ENCODE measurements at places on chromosomes 3 and 15.
A peak's percentile ranks its signal among the peaks of the same experiment; 100 is the strongest.

GRCh38 chr15:80645494-80646065 is 49.5 kb upstream of the ABHD17C start:
- DNase-seq, result peak; percentile 12

DNA sequence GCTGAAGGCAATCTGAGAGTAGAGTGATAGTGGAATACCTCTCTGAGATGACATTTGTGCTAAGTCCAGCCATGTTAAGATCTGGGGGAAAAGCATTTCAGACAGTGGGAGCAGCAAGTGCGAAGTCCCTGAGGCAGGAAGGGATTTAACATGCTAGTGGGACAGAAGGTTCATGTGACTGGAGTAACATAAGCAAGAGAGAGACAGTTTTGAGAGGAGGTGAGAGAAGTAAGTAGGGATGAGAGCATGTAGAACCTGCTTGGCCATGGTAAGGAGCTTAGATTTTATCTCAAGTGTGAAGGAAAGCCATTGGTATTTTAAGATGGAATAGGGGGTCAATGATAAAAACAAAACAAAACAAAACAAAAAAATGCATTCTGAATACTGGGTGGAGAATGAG is 358.6 kb upstream of the KCNH8 start:
- DNase-seq, result no peak

GRCh38 chr3:42902257-42902656 is 3.7 kb upstream of the ZNF662 start:
- no peak for DNase-seq

DNA sequence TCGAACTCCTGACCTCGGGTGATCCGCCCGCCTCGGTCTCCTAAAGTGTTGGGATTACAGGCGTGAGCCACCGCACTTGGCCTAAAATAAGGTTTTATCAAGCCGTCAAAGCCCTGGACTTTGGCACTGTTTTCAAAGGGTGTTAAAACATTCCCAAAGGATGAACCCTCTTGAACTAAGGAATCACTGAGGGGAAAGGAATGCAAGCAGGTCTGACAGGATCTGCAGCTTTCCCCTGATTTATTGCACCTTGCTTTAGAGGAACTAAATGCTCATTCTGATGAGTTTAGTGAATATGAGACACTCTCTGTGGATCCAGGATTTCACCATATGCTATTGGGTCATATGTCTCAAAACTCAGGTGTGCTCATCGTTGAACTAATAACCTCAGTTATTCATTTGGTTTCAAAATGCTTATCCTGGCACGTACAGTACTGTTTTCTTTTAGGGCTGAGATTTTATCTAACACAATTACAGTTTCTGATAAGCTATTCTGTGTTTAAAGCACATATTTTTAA is 63.0 kb upstream of the TSC22D2 start:
- DNase-seq, result peak; percentile 79

DNA sequence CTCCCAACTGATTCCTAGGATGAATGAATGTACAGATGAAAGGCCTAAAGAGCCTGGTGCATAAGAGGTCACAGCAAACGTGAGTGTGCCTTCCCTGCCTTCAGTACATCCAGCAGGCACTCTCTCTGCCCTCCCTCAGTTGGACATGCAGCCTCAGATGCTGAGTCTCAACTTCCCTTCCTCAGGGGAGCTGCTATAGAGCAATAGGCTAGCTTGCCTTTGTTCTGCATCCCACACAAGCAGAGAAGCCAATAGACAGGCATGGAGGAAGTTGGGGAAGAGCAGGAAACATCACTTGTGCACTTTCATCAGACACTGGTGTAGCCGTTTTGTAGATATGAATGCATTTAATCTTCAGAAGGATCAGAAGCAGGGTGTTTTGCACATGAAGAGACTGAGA is 147.5 kb upstream of the THBS1 start:
- no peak for DNase-seq

- DNase-seq, result no peak
Measured at GRCh38 chr3:194396539-194396858, 2.6 kb downstream of the GP5 start.

- DNase-seq, result peak; percentile 88
Measured at GRCh38 chr15:42348083-42348482, 11.2 kb upstream of the CAPN3 start.

GRCh38 chr3:110708156-110708555 is 363.5 kb upstream of the NECTIN3 start:
- no peak for DNase-seq

DNA sequence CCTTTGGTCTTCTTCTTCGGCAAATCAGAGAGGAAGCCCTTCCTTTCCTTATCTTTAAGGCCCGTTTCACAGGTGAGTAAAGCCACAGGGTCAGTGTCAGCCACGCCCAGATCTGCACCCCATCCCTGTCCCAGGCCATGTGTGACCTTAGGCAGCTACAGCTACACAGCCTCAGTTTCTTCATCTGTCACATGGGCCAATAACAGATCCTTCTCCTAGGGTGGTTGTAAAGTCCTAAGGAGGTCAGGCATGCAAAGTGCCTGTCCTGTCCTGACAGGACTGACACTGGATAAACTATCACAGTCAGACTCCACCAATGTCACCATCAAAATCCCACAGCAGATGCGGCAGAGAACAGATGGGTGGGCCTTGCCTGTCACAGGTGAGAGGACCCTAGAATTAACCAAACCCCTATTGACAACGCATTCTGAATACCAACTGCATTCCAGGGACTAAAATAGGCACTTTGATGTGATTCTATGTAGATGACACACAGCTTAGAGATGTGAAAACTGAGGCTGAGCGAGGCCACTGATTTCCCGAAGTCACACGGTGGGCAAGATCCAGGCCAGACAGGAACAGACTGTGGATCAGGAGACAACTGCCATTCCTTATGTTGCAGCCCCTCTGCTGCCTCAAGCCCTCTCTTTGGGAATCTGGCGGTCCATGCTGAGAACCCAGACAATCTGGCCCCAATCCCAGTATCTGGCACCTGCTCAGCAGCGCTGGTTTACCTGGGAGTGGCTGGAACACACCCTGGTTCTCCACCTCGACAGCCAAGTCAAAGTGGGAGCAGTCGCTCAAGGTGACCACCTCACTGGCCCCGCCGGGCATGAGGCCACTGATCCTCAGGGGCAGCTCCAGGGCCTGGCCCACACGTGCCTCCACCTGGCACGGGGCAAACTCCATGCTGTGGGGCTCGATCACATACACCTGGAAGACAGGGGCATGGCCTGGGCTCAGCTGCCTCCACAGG is 48.7 kb downstream of the NUP210 start:
- no peak for DNase-seq

- DNase-seq, result no peak
Measured at GRCh38 chr3:50815844-50816243, 141.1 kb downstream of the DOCK3 start.

DNA sequence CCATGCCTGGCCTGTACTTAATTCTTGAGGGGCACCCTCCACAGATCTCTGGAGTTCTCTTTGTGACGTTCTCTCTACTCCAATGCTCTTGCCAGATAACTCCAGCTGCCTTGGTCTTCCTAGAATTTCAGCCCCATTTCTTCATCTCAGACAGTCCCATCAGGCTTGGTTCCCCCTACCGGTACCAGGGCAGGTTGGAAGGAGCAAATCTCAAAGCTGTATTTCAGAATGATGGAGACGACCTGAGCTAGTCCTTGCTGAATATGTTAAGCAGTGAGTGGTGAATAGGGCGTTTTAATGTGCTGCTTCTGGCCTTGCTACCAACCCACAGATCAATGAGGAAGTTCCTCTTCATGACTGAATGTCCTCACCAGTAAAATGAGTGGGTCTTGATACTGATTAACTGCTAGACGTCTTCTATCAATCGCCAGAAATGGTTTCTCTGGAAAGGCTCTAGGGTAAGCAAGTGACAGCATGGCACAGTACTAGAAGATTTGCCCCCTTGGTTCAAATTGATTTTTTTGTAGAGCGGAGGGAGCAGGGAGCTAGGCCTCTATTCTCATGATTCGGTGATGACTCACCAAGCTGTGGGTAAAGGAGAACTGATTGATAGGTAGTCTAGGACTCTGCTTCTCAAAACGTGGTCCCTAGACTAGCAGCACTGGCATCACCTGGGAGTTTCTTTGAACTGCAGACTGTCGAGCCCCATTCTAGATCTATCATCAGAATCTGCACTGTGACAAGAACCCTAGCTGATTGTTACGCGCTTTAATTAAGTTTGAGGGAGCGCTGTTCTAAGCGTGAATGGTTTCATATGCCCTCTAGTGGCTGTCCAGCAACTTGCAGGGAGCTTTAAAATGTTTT is 67.8 kb downstream of the UBP1 start:
- DNase-seq, result peak; percentile 64

GRCh38 chr15:63200464-63201249 is 11.3 kb downstream of the RAB8B start:
- no peak for DNase-seq

- peak; percentile 73 for DNase-seq
Measured at GRCh38 chr15:48190932-48191573, 412 bp upstream of the CTXN2 start.

- no peak for DNase-seq
Measured at GRCh38 chr3:44039006-44039405, 202.7 kb upstream of the TOPAZ1 start.

GRCh38 chr3:64935971-64936370 is 248.2 kb upstream of the ADAMTS9 start:
- DNase-seq, result no peak

- no peak for DNase-seq
Measured at GRCh38 chr3:76656531-76657070, 383.3 kb upstream of the ROBO2 start.
